Hepatocyte (in vitro differentiated cells): ENCODE measurements at places on chromosomes 4 and X. TPM values are rescaled to one million over a fixed set of nuclear protein-coding genes. Genes with fewer than 3 reads are reported as not detected.

- H3K36me3 ChIP-seq, result no peaks in the 10 kb centered on the region
- H3K4me3 ChIP-seq, result no peak overlapping the region
- H3K27me3 ChIP-seq, result no peaks in the 10 kb centered on the region
- DNase-seq, result no peak
Measured at GRCh38 chr4:152696764-152697261, 17.0 kb upstream of the TMEM154 start.

DNA sequence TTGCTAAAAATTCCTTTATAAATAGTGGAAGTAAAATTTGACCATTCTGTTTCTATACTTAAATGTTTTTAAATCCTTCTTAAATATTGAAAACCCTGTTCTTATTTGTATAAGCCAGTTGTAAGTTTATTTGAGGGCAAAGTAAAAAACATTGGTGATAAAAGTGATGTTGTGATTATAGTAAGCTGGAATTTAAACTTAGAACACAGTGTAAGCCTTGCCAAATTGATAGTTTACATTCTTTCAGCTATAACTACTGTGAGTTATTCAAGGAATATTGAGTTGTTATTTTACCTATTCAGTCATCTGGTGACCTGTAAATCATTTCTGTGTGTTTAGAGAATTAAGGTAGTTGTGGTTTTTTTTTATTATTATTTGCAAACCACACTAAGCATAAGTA, 9.6 kb downstream of the YY2 start:
- no peaks in the 10 kb centered on the region for H3K36me3 ChIP-seq
- no peaks in the 10 kb centered on the region for H3K4me1 ChIP-seq
- no peak overlapping the region for H3K27ac ChIP-seq
- DNase-seq, result no peak

DNA sequence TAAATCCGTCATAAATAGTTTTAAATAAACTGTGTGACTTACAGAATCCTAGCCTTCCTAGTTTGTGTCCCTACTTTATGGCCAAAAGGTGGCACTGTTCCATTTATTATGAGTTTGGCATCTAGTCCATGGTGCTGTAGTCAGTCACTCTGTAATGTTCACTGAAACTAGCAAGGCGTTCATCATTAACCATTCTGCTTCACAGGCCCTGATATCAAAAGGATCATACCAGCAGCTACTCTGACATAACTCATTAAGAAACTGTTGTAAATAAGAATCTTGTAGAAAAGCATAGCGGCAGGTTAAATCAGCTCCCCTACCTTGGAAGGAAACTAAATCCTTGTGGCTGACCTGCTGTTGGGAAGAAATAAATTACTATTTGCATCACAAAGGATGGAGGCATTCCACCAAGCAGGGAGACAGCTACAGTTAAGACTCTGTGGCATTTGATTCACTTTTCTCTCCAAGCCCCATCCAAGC, 919.6 kb upstream of the DIAPH2 start:
- no peaks in the 10 kb centered on the region for H3K4me1 ChIP-seq
- no peak overlapping the region for H3K27ac ChIP-seq
- H3K4me3 ChIP-seq, result no peak overlapping the region
- DNase-seq, result peak; percentile 75
- no peaks in the 10 kb centered on the region for H3K36me3 ChIP-seq

Gene PABPC4L
- 5.9 and 6.1 TPM in 2 replicates for total RNA-seq

Gene CENPVL3
- 0.28 and 0.83 TPM in 2 replicates for total RNA-seq
